ENCODE measurements at places on chromosomes 11 and 22.

- peak; percentile 69 for DNase-seq
Measured at GRCh38 chr22:19432133-19432851, at the start of gene MRPL40. Gene MRPL40 (plus strand): TSS chr22:19432545. CDS start chr22:19432555, 10 bp downstream.

DNA sequence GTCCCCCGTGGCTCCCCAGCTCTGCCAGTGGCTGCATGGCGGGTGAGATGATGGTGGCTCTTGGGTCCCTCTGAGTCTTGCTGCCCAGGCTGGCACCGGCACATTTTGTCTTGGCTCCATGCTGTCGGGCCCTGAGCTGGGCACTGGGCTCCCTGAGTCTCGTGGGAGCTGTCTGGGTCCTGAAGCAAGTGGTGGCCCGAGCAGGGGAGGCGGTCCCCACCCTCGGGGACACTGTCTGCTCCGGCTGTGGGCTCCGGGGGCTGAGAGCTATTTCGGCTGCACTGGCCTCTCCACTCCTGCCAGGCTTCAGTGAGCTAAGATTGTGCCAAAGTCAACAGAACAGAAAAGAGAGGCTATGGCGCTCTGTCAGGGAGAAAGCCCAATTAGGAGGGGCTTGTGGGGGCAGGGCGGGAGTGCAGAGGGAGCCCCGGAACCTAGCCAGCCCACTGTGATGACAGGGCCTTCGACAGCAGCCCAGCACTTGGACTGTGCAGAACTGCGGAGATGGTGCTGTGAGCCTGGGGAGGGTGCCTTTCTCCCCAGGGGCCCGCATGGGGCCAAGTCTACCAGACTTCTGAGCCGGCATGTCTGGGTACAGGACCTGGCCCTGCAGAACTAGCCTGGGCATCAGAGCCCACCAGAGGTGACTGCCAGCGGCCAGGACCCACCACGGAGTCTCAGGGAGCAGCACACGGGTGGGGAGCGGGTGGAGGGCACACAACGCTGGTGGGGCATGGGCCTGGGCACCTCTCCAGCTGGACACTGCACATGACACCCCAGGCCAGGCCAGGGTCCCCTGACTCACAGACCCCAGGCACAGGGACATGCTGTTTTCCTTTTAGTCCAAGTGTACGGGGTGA, 38.0 kb downstream of the RTN4R start:
- no peak for DNase-seq

DNA sequence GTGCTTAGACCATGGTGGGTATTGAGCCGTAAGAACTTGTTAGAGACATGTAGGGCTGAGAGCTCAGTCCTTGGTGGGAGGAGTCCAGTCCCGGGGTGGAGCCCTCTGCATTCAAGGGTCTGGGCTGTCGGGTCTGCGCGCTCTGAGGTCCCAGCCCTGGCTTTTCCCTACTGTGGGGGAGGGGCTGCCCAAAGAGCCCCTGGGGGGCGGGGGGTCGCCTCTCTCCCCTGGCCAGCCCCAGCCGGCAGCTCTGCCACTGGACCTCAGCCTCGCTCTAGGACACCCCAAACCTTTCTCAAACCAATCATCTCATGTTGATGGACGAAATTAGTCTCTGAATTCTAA, 1006.4 kb downstream of the BRD1 start:
- no peak for DNase-seq

GRCh38 chr11:123505546-123506299, 75.7 kb downstream of the GRAMD1B start:
- DNase-seq: no peak

DNA sequence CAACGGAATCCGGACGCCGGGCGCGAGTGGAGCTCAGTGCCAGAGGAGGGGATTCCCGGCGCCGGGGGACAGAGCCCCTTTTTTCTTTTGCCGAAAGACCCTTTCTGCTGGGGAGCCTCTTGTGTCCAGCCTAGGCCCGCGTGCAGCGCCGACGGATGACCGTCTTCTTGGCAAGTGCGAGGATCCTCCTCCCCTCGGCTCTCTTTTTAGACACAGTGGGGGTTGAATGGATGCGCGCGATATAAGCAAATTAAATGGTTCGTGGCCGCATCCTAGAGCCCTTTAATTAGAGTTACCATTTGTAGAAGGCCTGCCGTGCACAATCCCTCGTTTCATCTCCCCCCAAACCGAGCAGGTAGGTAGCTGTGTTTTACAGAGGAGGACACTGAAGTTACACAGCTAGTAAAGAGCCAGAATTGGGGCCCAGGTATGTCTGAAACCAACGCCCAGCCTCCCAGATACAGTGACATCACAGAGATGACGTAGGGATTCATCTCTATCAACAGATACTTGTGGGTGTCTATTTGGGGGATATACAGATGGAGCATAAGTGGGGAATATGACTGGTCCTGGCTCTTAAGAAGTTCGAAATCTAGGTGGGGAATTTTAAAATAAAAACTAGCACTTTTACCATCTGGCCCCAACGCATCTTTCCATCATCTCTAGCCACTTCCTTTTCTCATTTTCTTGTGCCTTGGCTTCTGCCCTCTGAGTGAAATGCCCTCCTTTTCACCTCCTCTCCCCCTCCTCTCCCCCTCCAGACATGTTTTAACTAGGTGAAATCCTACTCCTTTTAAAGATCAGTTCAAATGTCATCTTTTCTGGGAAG, 875 bp downstream of the TCP11L1 start:
- DNase-seq: no peak

DNA sequence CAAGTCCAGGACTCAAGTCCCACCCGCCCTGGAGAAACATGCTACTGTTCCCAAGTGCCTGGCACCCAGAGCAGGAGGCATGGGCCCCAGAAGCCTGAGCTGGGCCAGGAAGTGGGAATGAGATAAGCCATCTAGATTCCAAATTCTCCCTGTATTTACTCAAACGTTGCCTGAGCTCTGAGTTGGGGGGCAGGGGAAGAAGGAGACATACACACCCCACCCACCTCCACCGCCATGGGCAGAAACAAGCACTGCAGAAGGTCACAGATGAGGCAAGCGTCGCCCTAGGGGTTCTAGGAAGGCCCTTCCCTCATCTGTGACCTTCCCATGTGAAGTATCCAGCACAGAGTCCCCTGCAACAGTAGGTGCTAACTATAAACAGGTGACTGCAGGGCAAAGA, 54.0 kb downstream of the PLEKHA7 start:
- DNase-seq: no peak

GRCh38 chr22:29702000-29702930, 17.5 kb upstream of the CABP7 start:
- DNase-seq: no peak
